ENCODE measurements at places on chromosomes 12 and 14.

DNA sequence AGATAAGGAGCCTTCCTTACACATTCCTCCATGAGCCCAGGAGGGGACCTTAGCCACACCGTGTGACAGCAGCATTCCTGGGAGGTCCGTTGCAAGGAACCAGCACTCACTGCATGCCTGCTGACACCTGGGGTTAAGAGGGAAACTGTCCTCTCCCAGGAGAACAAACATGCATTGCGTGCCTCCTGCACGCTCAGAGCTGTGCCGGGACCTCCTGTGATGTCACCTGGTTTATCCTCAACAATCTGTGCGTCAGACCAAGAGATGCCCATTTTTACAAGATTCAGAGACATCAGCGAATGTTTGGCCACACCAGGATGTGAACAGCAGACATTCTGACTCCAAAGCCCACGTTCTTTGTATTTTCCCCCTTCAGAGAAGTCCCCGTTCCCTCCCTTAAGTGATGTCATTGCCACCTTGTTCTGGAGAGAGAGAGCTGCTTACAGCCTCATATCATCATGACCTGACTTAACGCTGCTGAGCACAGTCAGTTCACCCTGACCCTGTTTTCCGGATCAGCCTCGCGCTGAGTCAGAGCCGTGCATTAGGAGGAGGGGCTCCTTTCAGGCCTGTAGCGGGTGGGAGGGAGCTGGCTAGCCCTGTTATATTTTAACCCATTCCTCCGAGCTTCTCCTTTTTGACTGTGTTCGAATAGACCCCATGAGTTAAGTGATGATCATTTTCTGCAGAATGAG is 36.2 kb downstream of the TMEM120B start:
- peak; percentile 65 for DNase-seq

GRCh38 chr12:107760207-107760808 is 629 bp downstream of the PRDM4 start:
- DNase-seq: no peak

DNA sequence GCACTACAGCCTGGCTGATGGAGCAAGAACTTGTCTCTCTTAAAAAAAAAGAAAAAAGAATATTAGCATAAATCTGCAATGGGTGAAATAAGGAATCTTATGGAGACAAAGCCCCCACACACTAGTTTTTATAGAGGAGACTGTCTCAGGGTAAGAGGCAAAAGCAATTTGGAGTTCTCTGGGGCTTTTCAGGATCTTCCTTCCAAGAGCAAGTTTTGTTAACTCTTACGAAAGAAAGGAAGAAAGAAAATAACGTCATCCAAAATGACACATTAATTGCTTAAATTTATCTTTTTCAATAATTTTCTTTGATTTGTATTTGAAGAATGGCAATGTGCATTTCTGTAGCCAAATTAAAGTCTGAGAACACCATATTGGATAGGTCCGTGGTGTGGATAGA is 3.8 kb downstream of the PDE6H start:
- DNase-seq: no peak

GRCh38 chr12:103530307-103531066 is 34.7 kb upstream of the C12orf42 start:
- DNase-seq: no peak

DNA sequence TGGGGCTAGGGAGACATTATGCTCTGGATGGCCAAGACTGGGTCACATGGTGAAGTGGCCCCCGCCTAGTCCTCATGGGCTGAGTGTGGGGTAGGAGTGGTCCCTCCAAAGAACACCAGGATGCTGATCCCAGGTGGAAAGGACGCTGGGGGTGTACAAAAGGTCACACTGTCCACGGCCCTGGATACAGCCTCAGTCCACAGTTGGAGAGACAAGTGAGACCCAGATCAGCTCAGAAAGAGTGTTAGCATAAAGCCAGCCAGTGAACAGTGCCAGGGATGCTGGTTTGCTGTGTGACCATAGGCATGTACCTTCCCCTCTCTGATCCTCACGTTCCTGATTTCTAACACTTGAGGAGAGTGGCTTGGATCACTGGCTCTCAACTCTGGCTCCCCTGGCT is 13.4 kb upstream of the OAS2 start:
- DNase-seq: no peak

- DNase-seq: no peak
Measured at GRCh38 chr12:71900091-71900490, 38.6 kb upstream of the TPH2 start.

DNA sequence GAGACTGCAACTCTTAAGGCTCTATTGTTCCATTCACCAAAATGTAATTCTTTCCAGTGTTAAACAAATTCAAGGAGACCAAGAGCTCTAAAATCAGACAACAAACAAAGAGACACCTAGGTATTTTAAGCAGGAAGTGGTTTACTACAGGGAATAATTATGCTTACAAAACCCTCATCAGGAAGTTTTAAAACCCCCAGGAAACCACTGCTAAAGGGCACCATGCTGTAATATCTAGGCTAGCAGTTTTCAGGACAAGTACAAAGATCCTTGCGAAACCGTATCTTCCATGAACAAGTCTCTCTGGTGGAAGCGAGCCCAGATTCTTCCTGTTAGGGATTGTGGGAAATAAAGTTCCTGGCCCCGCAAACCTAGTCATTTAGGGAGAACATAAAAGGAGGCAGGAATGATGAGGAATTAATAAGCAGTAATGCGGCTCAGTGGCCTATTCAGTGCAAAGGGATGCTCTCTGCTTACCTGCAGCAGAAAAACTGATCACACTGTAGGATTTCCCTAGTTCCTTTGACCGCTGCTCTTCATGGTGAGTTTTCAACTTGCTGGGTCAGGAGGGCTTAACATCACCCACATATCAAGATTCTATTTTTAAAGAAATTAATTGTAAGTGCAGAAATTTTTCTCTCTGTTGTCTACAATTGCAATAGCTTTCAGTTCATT is 42.8 kb downstream of the ACSM4 start:
- DNase-seq: peak; percentile 16
